Activated CD4-positive, alpha-beta T cell treated with anti-CD3 and anti-CD28 coated beads, Interleukin-2, amount 50 U/mL, for 24 hours (primary cell): ENCODE measurements at places on chromosomes 6 and 20.

DNA sequence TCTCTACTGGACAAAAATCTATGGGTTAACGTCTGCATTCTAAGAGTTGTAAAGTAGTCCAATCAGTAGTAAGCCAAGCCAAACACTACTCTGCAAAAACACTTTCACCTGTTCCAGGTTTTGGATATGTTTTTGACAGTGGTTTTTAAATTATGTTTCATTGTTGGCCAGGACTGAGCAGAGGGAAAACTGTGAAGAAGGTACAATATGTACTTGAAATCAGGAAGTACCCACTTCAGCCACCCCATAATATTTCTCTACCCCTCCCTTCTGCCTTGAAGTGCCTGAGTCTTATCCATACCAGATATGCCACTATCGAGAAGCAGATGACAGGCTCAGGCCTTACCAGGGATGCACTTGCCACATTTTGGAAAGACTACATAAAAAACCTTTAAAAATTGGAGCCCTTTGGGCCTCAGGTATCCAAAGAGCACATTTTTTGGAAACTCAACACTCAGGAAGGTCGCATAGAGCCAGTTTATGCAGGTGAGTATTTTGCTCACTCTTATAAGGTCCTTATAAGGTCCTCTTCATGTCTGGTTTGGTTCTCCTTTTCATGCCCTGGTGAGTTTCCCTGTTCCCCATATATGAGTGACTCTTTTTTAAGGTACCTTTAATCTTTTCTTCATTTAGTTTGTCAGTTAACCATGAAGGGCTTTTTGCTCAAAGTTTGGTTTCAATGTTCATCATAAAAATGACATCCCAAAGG, 859.3 kb upstream of the FLRT3 start:
- DNase-seq, result no peak

DNA sequence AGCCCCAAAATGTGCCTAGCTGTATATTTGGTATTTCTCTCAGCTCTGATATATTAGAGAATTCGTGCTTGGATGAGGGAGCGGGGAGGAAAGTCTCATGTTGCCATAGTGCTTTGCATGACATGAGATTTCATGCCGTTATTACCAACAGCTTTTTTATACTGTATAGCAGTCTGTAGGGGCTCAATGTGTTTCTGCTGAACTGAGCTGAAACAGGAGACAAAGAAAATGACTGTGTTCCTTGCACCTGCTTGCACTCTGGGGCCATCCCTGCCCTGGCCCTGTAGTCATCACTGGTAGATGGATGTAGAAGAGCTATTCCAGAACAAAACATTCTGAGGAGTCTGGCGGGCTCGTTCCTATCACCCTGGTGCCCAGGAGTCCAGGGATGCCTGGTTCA, 128.0 kb upstream of the SASH1 start:
- no peak for DNase-seq

DNA sequence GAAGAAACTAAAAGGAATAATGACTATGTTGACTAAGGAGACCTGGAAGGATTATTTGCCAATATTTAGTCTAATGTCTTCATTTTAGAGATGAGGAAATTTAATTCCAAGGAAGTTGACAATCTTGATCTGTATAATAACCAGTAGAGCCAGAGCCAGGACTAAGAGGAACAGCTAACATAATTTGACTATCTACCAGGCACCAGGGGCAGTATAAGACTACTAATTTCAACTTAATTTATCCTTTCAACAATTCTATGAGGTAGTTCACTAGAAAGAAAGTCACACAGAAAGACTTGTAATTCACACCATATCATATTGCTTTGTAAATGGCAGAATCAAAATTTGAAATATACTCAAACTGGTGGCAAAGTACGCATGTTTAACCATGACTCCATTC, 273.0 kb upstream of the STXBP5 start:
- DNase-seq, result no peak

GRCh38 chr20:17500271-17500670, 30.9 kb downstream of the BFSP1 start:
- no peak for DNase-seq

DNA sequence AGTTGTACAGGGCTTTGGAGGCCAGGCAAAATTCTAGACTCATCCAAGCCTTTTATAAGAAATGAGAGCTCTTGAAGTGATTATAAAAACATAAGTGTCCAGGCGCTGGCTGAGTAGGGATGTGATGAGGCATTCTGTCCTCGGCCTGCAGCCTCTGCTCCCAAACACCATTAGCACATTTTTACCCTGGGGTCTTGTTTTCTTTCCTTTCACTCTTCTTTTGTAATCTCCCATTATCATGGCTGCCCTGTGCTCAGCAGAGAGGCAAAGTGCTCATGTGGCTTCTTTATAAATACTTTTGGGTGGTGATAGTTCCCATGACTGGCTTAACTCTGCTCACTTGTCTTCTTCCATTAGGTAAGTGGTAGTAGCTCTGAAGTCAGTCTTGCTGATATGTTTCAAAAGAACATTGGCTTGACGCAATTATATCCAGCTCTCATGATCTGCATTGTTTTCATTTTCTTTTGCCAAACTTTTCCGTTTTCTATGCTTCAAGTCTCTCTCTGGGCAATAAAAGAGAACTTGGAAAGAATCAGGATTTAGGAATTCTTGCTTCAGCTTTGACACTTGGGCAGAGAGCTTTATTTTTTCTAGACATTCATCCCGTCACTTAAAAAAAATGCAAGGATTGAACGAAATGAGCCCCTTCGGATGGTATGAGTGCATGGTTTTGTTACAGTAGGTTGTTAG, 61.1 kb downstream of the CAP2 start:
- no peak for DNase-seq
